ENCODE measurements at places on chromosomes 1 and 21.

GRCh38 chr1:198841477-198841876, 202.6 kb downstream of the PTPRC start:
- no peak for DNase-seq

DNA sequence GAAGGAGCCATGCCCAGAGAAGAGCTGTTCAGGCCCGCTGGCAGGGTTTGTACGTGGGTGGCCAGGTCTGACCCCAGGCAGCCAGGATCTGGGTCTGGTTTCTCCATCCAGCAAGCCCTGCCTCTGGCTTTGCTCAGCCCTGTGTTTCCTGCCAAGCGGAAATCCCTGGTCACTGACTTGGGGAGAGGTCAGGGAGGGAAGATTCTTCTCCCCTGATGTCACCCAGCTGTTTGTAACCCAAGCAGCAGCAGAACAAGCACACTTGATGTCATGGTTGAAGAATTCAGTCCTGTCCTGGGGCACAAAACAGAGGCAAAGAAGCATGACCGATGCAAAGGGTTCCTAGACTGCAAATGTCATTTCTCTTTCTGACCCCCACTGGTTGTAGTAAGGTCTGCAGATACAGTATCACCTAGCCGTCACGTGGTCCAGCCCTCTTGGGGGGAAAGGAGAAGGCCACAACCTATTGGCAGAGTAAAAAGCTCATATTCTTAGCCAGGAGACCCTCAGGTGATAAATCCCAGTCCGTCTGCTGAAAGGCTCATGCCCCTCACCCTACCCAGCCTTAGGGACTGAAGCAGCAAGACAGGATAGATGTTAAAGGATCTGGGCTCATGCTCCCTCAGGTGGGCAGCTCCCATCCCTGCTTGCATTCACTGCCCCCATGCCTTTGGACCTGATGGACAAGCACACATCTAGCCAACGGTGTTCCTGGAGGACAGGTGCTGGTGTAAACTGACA, 120.9 kb downstream of the SYT2 start:
- peak; percentile 27 for DNase-seq

- DNase-seq, result no peak
Measured at GRCh38 chr21:18488252-18488651, 84.7 kb upstream of the TMPRSS15 start.

DNA sequence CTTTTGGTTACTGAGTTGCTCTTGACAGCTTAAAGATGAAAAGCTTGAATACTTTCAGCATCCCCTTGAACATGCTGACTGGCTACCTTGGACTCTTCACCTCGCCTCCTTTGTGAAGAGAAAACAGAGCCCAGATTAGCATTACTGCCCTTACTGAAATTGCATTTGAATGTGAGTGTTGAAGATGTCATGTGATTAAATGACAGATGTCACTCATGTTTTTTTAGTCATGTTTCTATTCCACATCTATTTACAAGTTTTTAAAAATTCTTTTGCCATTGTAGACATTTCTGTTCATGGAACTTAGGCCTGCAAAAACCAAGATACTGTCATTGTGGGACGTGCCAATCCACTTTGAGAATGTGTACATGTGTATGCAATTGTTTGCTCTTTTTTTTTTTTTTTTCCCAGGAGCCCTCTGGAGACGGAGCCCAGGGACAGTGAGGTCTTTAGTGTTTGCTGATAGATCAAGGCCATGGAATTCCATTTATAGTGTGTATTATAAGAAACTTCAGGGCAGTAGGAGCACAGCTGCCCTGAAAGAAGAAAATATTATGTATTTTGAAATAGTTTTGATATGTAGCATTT, 25.7 kb upstream of the IVNS1ABP start:
- DNase-seq, result no peak

- no peak for DNase-seq
Measured at GRCh38 chr1:154517661-154518060, 15.4 kb upstream of the SHE start.

DNA sequence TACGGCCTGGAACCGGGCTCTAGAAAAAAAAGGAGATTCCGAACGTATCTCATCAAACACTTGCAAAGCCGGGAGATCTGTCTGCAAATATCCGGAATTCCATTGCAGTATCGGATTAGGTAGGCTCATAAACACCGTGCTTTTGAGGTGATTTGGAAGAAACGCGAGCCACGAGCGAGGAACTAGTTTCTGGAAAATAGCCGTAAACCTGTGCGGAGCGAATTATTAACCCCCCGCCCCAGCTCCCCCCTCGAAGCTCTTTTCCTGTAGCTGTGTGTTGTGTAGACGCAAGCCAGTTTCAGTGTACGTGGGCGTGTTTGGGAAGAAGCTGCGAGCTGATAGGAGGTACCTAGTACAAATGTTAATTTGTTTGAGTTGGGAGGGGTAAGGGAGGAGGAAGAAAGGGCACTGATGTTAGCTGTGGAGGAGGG, 1.1 kb downstream of the RALGPS2 start:
- DNase-seq, result peak; percentile 84

DNA sequence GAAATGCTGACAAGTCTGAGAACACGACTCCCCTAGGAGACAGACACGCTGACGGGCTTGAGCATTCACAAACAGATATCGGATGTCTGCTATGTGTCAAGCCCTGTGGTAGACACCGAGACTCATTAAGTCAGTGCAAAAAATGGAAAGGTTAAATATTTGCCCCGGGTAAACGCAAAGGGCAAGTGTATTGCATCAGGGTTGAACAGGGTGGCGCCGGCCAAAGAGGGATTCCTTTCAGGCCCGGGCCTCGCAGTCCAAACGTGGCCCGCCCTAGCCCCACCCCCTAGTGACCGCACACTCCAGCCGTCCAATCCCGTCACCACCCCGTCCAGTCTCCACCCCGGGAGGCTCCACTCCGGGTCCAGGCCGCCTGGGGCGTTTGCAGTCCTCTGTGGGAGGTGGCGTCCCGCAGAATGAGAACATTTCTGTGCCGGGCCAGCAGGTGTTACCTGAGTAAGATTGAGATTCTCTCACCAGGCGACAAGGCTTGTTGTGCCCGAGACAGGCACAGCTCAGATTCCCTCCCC, 16.3 kb upstream of the TMEM9 start:
- DNase-seq, result peak; percentile 94

- no peak for DNase-seq
Measured at GRCh38 chr1:210855440-210855839, 278.5 kb downstream of the KCNH1 start.

- no peak for DNase-seq
Measured at GRCh38 chr1:92854101-92854785, 22.4 kb downstream of the RPL5 start.

DNA sequence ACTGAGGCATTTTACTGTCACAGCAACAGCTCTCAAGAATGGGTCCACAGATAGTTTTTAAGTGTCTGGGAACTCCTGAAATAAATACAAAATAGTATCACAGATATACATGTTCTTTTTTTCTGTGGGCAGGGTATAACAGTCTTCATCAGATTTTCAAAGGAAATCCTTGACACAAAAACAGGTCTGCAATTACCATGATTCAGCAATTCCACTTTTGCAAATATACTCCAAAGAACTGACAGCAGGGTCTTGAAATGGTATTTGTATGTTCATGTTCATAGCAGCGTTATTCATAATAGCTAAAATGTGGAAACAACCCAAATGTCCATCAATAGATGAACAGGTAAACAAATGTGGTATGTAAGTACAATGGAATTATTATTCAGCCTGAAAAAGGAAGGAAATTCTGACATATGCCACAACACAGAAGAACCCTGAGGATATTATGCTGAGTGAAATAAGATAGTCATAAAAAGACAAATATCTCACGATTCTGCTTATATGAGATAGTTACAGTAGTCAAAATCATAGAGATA, 85.0 kb downstream of the EPS15 start:
- DNase-seq, result no peak

- no peak for DNase-seq
Measured at GRCh38 chr1:192316942-192317450, at the start of gene RGS21. Gene RGS21, plus strand, starts transcription at chr1:192316992. Its CDS starts 26,045 bp downstream, at chr1:192343037.

GRCh38 chr1:182625024-182625423, 20.8 kb upstream of the RGS16 start:
- DNase-seq, result no peak

- DNase-seq, result no peak
Measured at GRCh38 chr21:46357335-46357604, 33.3 kb downstream of the PCNT start.

- DNase-seq, result no peak
Measured at GRCh38 chr1:217332431-217333065, 298.3 kb downstream of the GPATCH2 start.

DNA sequence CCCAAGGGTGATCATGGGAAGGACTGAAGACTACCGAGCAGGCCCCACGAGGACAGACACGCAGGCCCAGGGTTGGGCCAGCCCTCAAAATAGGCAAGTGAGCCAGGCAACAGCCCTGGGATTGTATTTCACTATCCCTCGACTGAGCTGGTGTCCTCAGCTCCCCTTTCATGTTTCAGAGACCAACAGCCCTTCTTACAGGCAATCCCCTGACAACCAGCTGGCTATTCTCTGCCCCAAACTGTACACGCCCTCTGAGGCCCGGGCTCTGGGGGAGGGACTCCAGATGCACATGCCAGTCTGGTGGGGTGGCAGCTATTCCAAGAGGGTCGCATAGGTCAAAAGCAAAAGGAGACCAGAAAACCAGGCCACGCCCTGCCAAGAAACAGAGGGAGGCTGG, 243.0 kb downstream of the TOMM20 start:
- no peak for DNase-seq

GRCh38 chr1:234955107-234955731, 173.4 kb downstream of the TOMM20 start:
- no peak for DNase-seq

- no peak for DNase-seq
Measured at GRCh38 chr1:156803086-156803851, 13.4 kb downstream of the SH2D2A start.

DNA sequence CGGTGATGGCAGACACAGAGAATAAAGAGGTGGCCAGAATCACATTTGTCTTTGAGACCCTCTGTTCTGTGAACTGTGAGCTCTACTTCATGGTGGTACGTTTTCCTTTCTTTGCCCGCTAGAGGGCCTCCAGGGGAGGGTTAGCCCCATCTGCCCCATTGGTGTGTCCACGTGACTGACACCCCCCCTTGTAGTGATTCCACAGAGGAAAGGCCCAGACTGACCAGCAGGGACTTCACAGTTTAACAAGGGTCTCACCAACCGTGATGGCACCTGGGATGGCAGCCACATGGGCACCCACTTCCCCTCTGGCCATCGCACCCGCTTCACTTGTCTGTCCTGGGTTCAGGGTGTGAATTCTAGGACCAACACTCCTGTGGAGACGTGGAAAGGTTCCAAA, 22.3 kb upstream of the SARS1 start:
- DNase-seq, result no peak

DNA sequence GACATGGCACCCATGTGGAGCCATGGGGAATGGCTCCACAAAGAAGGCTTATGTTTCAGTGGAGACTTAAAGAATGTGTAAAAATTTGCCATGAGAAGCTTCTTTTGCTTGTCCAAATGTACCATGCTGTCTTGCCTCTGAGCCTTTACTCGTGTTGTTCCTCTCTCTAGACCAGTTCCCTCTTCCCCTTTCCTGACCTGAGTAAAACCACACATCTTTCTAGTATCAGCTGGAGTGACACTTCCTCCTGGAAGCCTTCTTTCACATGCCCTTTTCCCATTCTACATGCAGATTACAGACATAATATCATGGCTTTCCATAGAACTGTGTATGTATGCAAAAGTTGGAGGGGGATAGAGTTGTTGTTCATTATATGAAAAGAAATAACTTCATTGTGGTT, 13.6 kb upstream of the GPX7 start:
- no peak for DNase-seq

DNA sequence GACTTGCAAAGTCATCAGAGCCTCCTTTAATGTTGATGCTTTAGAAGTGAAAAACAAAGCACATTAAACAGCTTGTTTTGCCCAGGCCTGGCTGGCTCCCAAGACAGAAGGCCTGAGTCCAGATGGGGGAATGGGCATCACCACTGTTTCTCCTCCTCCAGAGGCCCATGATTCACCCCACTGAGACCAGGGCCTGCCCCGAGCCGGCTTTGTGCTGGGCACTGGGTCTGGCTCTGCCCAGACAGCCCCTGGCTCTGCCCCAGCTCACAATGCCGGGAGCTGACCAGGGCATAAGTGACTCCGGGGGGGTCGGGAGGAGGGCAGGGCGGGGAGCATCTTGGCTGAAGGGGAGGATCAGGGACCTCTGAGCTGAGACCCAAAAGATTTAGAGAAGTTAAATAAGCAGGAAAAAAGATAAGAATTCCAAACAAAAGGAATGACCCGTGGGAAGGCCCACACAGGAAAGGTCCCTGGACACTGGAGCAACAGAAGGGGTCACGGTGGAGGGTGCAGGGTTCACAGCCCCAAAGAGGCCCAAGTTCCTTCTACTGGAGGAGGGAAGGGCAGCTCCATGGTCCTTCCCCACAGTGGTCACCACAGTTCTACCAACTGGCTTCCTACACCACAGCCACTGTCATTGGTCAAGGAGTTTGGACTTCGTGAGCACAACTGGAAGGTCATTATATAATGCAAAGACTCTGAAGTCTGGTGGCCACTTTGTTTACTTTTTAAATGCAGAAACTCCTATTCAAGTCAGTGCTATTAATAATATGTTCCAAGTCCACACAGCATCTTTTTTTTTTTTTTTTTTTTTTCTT, 5.5 kb downstream of the C2CD2 start:
- no peak for DNase-seq

- DNase-seq, result no peak
Measured at GRCh38 chr1:182835806-182836205, 3.3 kb upstream of the DHX9 start.

GRCh38 chr1:52359676-52360594, 6.1 kb downstream of the CC2D1B start:
- DNase-seq, result no peak

DNA sequence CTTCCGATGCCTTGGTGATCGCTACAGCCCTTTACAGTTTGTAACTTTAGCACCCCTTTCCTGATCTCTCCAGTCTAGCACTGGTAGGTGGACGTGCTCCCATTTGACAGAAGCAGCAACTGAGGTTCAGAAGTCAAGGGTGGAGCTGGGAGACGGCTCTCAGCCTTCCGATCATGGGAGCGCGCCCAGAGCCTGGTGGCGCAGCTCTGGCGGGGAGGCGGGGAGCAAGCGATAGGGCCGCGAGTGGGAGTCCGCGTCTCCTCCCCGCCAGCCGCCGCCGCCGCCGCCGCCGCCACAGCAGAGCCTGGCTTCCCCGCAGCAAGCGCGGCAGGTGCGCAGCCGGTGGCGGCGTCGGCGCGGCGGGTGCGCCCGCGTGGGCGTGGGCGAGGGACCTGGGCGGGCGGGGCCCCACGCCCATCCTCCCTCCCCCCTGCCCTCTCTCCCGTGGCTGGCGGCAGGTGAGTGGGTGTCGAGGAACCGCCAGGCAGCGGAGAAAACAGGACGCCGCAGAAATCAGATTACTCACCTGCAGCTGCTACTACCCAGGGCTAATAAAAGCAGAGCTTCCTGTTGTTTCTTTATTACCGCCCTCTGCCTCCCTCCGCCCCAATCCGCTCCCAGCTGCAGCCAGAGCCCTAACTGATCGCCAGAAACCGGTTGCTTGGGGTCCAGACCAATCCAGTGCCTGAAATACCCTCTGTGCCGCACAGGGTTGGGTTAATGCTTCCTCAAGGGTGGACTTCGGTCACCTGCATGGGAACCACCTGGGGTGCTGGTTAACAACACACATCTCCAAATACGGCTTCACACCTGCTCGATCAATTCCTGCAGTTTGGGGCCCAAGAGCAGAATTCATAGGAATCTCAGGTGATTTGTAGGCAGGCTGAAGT, 60.2 kb upstream of the ID3 start:
- peak; percentile 42 for DNase-seq

All from HuH-7 (cell line).